Spleen (tissue), 13 donors: ENCODE measurements at places on chromosomes 3 and 15. TPM values are rescaled to one million over a fixed set of nuclear protein-coding genes. Genes with fewer than 3 reads are reported as not detected.

Gene SYNM
- 3.5 TPM for total RNA-seq

DNA sequence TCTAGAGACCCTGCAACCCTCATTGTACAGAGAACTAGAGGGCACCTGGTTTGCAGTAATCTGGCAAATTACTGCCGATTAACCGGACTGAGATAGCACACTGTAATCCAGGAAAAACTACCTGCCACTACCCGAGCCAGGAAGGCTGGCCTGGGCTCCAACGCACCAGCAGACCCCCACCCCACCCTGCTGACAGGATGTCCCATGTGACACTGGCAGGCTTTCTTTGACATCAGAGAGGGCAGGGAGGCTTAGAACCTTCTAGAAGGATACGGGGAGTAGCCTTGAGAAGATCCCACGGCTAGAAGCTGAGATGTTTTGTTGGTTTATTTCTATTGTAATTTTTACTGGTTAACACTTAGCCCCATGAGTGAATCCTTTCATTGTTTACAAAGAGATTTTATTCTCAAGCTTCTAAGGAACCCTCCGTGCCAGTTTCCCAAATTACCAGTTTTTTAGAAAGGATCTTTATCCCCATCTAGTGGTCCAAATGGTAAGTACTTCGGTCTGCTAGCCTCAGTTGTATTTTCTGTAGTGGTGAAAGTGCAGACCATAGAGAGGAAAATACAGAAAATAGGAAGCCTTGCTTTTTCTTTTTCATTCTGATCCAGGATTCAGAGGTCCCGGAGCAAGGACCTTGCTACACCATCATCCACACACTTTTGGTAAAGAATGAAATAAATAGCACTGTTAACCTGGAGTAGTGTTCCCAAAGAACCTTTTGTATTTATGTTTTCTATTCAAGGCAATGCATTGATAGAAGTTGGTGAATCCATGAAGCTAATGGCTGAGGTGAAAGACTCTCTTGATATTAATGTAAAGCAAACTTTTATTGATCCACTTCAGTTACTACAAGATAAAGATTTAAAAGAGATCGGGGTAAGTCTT lies 81.9 kb upstream of the ADAMTSL3 start:
- no peak for DNase-seq

Gene PLA2G4E
- not detected for total RNA-seq

GRCh38 chr3:171257251-171258203 lies 202.7 kb downstream of the TNIK start:
- no peak for DNase-seq

Gene RPL35A
- 926 TPM for total RNA-seq

GRCh38 chr3:136277634-136278033 lies 27.5 kb downstream of the PCCB start:
- no peak for DNase-seq

GRCh38 chr3:76324101-76324500 lies 538.8 kb upstream of the ZNF717 start:
- DNase-seq = no peak

DNA sequence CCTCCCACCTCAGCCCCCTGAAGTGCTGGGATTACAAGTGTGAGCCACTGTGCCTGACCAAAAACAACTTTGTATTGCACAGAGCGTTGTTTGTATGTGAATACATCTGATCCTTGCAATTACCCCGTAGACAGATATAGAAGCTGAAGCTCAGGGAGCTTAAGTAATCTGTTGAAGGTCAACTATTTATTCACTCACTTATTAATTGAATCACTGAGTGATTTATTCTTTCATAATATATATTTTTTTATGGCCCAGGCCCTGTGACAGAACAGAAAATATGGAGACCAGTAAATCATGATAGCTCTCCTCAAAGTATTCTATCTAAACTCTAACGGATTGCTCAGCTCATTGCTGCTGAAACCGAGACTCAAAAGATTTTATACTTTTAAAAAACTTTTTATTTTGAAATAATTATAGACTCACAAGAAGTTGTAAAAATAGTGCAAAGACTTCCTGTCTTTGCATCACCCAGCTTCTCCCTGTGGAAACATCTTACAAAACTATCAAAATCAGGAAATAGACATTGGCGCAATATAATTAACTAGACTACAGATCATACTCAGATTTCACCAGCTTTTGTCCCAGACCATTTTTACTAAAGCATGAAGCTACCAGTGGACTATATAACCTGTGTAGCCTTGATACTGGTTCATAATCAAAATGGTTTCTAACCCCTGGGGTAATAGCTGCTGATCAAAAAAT lies 466.1 kb downstream of the PDCD6IP start:
- no peak for DNase-seq

- no peak for DNase-seq
Observed at GRCh38 chr3:147369661-147370123, 36.7 kb downstream of the ZIC4 start.

Gene ARPIN
- 12.1 TPM for total RNA-seq

Gene CDCP1
- 1.7 TPM for total RNA-seq

Gene RPUSD2
- total RNA-seq = 9.5 TPM

Gene CCDC13
- total RNA-seq = 1.1 TPM

GRCh38 chr3:187989575-187990153 lies 164.3 kb upstream of the LPP start:
- DNase-seq = no peak

Gene CASR
- 0.13 TPM for total RNA-seq

Gene LRRC2
- 10.9 TPM for total RNA-seq

Gene VPS13C
- total RNA-seq = 187 TPM

DNA sequence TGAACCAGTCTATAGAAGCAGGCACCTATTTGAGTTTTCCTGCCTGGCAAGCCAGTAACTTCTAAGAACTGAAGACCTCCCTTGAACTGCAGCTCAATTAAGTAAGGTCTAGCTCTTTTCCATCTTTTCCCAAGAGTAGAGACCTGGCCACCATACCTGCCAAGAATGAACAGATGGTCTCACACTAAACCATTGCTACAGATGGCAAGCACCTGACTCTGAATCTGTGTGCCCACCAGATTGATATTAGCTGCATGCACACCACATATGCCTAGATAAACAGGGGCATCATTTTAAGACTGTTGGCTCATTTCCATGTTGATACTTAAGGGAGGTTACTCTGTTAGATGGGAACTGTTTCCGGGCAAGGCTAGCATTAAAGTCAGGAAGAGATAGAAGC lies 34.8 kb upstream of the GSK3B start:
- DNase-seq = no peak

Gene EPHB1
- total RNA-seq = 3.5 TPM

DNA sequence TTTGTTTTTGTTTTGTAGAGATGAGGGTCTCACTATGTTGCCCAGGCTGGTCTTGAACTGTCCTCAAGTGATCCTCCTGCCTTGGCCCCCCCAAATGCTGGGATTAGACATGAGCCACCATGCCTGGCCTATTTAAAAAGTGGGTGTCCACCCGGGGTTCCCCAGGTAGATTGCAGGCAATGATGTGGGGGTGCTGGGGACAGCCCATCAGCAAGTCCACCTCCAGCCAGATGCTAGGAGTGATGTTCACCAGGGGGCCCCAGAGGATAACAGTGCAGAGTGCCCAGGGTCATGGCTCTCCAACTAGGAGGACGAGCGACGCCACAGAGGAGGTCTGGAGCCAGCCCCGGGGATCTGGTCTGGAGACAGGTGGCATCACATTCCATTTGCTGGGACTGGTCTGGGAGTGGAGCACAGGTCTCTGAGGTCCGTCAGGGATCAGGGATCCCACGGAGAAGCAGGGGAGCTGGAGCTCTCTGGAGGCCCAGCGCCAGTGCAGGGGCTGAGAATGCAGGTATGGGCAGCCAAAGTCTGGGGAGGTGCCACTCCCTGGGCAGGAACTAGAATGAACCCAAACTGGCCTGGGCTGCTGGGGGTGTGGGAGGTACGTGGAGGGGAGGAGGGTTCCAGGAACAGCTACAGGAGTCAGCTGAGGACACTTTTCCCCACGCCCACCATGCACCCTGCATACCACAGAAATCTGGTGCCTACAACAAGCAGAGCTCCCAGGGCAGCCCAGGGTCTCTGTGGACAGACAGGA lies 51.2 kb upstream of the PCSK6 start:
- DNase-seq = no peak

- no peak for DNase-seq
Observed at GRCh38 chr15:32970847-32971246, 223.7 kb downstream of the FMN1 start.

DNA sequence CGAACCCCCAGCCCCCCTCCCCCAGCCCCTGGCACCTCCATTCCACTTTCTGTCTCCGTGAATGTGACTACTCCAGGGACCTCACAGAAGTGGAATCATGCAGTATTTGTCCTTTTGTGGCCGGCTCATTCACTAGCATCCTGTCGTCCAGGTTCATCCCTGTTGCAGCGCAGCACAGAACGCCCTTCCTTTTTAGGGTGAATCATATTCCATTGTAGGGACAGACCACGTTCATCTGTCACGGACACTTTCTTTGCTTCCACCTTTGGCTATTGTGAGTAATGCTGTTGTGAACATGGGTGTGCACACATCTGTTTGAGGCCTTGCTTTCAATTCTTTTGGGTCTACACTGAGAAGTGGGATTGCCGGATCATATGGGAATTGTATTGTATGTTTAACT lies 148.9 kb upstream of the IQSEC1 start:
- no peak for DNase-seq

DNA sequence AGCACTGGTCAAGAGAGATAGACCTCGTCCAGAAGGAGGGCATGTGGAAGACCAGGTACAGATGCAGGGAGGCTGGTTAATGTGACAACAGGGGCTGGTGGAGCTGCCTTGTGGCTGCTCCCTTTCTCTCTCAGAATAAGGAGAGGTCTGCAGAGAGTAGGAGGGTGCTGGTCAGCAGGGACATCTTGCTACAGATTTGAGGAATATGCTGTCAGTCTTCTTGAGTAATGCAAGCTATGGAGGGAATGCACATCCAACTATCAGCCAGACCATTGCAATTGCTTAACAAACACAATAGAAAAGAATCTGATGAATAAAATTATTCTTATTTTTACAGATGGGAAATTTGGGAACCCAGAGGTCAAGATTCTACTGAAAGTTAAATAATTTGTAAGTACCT lies 20.3 kb upstream of the SIAH2 start:
- no peak for DNase-seq

DNA sequence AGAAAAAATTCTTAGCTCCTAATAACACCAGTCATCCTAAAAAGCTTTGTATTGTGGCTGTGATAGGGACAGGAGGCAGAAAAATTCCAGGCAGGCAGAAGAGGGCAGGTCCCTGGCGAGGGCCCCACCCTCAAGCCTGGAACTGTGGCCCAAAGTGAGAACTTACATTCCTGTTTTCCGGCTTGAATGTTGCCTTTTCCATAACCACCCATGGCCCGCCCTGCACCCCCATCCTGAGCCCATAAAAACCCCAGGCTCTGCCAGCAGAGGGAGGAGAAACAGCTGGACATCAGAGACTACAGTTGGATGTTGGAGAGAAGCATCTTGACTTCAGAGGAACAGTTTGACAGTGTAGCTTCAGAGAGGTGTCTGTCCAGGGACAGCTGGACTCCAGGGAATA lies 37.3 kb downstream of the SLCO2A1 start:
- no peak for DNase-seq

DNA sequence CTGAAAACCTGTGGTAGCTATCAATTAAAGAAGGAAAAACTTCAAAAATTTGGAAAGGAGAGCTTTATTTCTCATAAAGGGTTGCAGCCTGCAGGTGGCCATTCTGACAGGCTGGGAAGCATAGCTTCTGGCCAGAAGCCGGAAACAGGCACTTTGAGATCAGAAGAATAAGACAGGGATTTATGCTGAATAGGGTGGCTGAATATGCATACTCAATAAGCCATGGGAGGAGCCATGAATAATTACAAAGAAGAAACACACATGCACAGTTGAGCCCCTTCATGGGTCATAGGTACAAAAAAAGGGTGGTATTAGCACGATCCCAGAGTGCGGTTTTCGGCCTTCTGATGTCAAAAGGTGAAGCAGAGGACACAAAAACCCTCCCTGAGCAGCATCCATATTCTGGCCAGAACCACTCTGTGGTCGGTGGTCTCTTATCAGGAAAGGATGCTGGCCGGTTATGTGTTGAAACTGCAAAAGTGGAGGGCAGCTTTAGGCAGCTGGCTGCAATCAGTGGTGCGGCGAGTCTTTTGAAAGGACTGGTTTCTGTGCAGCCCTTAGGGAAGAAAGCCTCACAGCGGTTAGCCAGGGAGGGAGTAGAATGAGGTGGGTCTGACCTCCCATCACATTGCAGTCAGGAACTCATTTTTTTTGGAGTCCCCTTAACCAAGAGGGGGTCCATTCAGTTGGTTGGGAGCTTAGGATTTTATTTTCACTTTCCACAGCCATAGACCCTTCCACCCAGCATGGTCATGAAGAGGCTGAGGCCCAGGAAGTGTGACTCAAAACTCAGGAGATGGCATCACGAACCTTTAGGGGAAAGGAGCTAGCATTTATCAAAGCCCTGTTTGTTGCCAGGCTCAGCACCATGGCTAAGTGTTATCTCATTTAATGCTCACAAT lies 34.7 kb upstream of the CCDC174 start:
- DNase-seq = no peak

- no peak for DNase-seq
Observed at GRCh38 chr15:52652984-52653383, 26.2 kb downstream of the ATOSA start.

Gene GUCA1C
- not detected for total RNA-seq

GRCh38 chr15:70165716-70166284 lies 68.1 kb upstream of the TLE3 start:
- DNase-seq = no peak

Gene FBN1
- 139 TPM for total RNA-seq

- DNase-seq = no peak
Observed at GRCh38 chr15:48318131-48318530, 13.1 kb upstream of the DUT start.

Gene TJP1
- total RNA-seq = 69.2 TPM

Gene HDC
- total RNA-seq = 2.7 TPM

Gene ABI3BP
- total RNA-seq = 27.2 TPM

Gene TGM5
- not detected for total RNA-seq

DNA sequence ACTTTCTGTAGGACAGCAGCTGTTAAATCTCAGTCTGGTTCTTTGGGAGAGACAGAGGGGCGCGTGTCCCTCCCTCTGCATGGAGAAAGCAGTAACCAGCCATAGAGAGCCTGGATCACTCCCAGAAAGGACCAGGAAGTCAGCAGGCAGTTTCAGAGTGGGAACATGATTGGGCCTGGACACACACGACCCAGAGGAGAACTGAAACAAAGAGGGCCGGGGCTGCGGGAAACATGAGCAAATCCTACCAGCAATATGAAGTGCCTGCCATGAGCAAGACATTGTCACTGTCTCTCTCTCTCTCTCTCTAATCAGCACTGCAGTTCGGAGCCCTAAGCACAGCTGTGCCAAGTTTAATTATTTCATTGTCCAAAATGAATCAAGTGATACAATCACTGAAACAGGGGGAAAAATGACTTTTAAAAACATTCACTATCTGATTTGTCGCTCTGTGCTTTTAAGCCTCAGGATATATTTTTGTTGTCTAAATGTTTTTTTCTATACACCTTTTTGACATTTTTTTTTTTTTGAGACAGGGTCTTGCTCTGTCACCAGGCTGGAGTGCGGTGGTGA lies 17.6 kb downstream of the MUC13 start:
- no peak for DNase-seq

Gene PPP1R14D
- total RNA-seq = not detected

Gene MST1R
- 7.7 TPM for total RNA-seq
